ENCODE measurements at places on chromosomes 16 and 17.

GRCh38 chr16:3036726-3037315, at the start of gene BICDL2:
TSS of gene BICDL2 (minus strand) at chr16:3036944. CDS start at chr16:3035496, 1,448 bp downstream.
- DNase-seq, result no peak

DNA sequence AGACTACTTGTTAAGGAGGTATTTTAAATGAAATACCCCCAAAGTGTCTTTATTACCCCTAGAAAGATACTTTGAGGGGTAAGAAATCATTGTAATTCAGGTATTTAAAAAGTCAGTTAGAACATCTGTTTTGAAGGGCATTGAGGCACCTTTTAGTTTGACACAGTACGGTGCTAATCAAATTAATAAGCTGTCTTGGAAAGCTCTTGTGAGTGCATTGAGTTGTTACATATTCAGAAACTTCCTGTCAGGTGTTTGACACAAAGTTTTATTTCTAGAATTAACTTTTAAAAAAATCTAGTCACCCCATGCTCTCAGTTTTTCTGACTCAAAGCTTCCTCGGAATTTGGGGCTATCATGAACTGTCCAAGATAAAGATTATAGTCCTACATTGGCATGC, 4.6 kb downstream of the RBBP6 start:
- DNase-seq, result no peak

DNA sequence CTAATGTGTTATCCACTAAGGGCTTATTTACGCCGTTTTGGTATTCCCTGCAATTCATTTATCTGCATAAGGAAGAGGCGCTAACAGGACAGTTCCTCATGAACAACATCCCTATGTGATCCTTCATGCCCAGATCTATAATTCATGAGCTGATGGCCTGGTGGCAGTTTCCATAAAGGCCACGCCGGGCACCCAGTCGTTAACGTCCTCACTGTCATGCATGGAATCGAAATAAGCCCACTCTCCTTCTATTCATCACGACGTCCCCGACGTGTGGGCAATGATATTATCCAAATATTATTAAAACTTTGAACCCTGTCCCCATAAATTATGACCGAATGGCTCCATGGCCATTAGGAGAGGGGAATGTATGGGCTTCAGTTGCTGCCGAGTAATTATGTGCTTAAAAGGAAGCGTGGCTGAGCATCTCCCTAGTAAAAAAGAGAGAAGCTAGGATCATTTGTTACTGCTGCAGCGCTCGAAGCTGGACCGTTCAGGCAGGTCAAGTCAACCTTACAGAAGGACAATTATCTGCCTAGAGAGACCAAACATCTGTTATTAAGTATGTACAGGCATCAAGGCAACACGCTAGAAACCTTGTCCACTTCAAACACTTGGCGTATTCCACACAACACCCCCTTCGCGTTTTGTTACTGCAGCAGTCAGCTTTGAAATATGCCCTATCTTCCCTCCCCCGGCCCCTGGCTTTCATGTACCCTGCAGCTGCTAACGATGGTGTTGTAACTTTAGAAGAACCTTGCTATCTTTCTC, 94.0 kb upstream of the SALL1 start:
- no peak for DNase-seq

DNA sequence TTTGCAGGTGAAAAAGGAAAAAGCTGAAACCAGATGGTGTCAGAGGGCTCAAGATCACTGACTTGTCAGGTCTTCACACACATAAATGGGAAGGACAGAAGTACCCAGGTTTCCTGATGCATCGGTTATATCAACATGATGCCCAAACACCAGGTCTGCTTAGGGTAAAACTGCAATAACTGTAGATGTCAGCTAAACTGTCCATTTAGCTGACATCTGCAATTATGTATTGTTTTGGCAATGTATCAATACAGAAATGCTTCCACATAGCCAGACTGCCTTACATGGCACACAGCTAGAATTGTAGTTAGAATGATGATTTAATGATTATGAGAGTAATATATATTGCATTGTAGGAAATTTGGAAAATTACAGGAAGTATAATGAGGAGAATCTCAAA, 5.0 kb downstream of the ACSM3 start:
- DNase-seq, result no peak

- no peak for DNase-seq
Observed at GRCh38 chr16:17572145-17572544, 101.4 kb upstream of the XYLT1 start.

Measured in NB4 (cell line).